ENCODE measurements at places on chromosomes 5 and 9.

GRCh38 chr5:167730121-167730520 is 561.3 kb upstream of the WWC1 start:
- DNase-seq = no peak

DNA sequence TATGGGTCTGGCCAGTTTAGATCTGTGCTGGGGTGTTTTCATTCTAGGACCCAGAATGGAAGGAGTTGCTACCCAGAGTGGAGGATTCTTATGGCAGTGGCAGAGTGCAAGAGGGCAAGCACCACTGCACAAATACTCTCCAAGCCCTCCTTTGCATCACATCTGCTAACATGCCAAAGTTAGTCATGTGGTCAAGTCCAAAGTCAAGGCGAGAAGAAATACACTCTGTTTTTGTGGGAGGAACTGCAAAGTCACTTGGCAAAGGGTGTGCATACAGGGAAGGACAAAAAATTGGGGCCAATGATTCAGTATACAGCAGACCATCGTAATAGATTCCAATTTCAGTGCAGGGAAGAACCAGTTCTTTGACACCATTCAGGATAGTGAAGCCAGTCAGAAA is 43.9 kb upstream of the HMGCS1 start:
- no peak for DNase-seq

DNA sequence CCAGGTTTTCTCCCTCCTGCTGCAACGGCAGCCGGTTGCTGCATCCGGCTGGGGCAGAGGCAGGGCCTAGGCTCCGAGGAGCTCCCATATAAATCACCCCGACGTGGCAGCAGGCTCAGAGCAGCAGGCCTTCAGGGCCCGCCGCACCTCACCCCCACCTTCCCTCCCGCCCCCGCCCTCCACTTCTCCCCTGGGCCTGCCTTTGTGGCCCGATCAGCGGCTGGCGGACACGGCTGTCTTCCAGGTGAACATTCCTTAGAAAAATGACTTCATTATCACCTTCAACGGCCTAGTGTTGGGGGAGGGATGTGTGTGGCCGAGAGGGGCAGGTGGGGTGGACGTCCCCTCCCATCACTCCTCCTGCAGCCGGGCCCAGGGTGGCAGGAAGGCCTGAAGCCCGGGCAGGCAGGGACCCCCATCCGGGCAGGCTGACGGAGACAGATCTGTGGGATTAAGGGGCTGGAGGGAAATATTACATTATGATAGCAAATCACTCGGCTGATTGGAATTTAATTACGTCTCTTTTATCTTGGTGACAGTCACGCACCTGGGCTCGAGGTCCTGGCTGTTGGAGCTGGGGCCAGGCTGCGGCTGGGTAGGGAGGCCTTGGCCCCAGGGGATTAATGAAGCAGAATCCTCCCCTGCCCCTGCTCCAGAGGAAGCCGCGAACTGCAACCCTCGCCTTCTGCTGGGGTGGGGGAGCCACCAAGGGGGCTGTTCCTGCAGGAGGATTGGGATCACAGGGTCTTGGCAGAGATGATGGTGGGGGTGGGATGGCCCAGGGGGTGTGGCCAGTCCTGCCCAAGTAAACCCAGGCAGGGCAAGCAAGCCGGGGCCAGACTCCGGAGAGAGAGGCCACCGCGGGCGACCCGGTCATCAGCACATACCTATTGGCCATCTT is 38.4 kb upstream of the RXRA start:
- peak; percentile 18 for DNase-seq

- DNase-seq = peak; percentile 17
These were observed 708.7 kb downstream of the CDH9 start for GRCh38 chr5:26329562-26330189.

- DNase-seq = no peak
These were observed 153.8 kb downstream of the ARL15 start for GRCh38 chr5:54156577-54156976.

DNA sequence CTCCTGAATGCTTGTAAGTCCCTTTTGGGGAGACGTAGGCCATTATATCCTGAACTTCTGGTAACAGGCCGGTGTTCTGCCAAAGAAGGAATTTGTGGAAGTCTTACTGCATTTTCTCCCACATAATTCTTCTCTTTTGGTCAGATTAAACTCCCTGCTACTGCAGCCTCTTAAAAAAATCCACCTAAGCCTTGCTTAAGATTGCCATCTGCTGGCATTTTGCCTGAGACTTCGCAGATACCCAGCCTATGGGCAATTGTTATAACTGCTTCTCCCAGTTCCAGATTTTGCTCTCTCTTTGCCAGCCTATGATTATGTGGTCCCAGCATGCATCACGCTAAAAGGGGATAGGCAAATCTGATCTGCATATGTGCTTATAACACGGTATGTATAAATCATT is 391.6 kb upstream of the CHD1 start:
- peak; percentile 25 for DNase-seq

DNA sequence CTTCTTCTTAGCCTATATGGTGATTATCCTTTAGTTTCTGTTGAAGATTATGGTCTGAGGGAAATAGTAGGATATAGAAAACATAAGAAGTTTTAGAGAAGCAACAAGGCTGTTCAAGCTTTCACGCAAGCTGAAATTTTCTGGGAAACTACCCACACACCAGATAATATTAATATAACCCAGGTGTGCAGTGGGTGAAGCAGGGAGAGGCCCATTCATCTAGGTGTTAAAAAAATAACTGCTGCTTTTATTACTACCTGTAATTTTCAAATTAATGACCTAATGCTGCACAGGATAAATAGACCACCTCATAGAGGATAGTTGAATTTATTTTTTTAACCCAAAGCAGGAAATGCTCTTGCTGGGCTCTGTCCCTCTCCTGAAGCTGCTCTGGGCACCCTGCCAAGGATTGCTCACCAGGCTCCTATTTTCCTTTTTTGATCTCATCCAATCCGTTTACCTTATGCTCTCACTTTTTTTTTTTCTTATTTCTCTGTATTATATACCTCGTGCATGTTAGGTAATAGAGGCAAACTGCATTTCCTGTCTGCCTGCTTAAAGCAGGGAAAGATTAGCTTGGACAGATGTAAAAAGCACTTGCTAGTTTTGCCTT is 124.3 kb upstream of the SLC12A2 start:
- DNase-seq = no peak

GRCh38 chr5:55308254-55308836 is 556 bp downstream of the MTREX start:
- DNase-seq = peak; percentile 33

DNA sequence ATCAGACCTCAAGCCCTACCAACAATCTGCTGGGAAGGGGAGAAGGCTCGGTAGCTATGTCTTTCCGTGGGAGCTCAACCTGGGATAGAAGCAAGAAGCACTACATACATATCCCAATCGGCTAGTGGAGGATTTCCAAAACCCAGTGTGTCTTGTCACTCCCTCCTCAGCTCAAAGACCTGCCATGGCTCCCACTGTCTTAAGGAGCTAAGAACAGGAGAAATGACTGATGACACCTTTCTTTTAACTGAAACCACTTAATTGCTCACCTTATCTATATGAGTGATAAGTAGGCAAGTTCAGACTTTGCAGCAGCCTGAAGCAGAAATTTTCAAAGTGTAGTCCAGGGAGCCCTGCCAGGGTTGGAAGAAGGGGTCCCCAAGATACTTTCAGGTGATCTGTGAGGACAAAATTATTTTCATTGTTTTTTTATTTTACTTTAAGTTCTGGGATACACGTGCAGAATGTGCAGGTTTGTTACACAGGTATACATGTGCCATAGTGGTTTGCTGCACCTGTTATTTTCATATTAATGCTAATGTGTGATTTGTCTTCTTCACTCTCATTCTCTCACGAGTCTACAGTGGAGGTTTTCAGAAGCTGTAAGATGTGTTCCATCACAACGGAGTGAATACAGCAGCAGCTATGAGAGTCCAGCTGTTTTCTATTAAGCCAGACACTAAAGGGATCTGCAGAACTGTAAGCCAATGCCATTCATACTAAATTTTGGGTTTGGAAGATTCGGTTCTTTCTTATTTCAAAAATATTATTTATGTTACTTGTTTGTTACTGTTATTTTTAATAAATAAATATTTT is 41.4 kb downstream of the PAX5 start:
- no peak for DNase-seq

DNA sequence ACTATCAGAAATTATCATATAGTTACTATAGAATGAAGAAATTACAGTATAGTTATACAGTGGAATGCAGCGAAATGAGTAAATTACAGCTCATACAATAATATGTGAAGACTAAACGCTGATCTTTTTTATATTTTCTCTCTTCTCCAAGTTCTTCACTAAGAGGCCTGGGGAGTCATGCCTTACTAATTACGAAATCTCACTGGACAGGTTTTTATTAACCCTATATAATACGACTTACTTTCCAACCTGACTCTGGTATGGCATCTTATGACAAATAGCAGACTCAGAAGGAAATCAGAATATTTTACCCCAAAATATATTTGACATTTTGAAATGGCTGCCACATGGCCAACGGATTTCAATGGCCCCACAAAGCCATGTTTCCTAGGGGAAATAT is 9.1 kb downstream of the CARNMT1 start:
- no peak for DNase-seq

GRCh38 chr5:132300577-132301343 is 6.6 kb downstream of the SLC22A4 start:
- no peak for DNase-seq

- DNase-seq = no peak
These were observed 150.3 kb upstream of the ADRA1B start for GRCh38 chr5:159765760-159766517.

GRCh38 chr9:70119786-70120185 is 76.1 kb downstream of the MAMDC2 start:
- no peak for DNase-seq

GRCh38 chr5:147216552-147217154 is 18.2 kb upstream of the STK32A start:
- DNase-seq = no peak

DNA sequence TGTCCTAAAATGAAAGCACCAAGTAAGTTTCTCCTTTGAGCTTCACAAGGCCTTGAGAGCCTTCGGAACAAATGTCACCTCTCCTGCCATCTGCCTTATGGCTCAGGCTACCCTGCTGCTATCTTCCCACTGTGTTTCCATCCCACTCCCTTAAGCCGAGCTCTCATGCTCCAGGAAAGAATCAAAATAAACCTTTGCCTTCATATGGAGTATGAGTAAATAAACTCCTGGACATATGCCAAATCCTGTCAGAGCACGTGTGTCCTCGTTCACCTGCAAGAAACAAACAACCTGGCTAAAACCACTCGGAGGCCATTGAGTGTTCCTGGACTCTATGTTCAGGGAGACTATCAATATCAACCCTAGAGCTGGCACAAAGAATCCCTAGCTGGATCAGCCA is 122.3 kb upstream of the CCDC112 start:
- no peak for DNase-seq

DNA sequence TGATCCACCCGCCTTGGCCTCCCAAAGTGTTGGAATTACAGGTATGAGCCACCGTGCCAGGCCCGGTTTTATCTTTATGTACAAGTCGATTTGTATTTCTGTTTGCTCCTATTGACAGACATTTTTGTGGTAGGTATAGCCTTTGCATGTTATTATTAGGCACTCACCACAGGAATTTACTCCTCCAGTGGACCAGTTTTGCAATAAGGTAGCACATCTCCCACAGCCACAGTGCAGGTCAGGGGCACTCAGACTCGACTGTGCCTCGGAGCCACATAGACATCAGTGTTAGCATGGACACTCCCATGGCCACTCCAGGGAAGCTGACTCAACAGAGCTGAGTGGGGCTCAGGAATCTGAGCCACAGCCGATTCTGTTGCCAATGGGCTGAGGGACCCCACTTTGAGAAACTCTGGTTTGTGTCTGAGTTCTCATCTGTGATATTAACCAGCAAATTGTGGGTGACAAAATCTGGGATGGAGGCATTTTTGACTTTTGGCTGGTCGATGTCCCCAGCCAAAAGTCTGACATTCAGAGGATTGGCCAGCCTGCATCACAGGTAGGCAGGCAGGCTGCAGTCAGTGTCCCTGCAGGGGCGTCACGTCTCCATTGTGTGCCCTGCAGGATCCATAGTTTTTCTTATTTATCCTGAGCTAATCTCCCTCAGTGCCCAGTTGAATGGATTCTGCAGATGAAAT is 15.0 kb upstream of the SHB start:
- no peak for DNase-seq

DNA sequence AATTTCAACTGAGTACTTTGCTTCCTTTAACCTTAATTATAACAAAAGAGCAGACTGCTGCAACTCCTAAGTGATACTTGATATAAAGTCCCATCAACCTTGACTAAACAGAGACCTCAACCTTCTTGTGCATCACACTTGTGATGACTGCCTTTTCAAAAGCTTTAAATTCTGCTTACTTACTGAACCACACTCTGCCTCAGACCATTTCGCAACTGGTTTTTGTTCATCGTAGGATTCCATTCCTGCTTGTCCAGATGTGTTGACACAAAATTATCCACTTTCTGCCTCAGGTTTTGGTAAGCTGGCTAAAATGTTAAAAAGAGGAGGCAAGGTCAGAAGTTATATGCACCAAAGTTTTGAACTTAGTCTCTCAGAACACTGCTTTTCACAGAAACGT is 3.5 kb downstream of the BOD1 start:
- DNase-seq = no peak

GRCh38 chr5:74232276-74232675 is 408.3 kb downstream of the ENC1 start:
- no peak for DNase-seq

GRCh38 chr9:137407590-137408300 is 15.2 kb downstream of the EXD3 start:
- no peak for DNase-seq

DNA sequence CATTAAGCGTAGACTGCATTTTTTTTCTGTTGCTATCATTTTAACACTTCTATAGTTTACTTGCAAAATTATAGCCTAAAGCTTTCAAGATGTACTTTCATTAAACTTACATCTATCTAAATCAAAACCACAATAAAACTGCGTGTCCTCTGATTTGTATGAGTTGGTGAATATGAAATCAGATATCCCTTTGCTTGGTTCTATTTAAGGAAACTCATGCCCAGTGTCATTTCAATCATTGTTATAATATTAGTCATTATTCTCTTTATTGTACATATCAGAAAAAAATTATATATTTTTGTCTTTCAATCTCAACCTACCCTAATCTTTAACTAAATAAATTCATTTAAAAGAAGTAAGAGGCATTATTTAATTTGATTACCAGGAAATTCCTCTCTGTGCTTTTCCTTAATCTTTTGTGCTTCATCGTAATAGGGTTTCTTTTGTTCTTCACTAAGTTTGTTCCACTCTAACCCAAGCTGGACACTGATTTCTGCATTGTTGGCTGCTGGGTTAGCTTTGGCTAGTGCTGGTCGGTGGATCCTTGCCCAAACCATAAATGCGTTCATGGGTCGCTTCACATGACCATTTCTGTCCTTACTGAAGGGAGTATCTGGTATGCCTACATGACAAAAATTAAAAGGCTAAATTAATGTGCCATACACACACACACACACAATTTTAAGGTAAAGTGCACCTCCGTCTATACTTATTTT is 3.8 kb downstream of the SOX30 start:
- DNase-seq = no peak

- peak; percentile 39 for DNase-seq
These were observed 532.4 kb downstream of the ANXA1 start for GRCh38 chr9:73683862-73684591.

Data from SK-N-DZ (cell line).